Fibroblast of mammary gland (primary cell): ENCODE measurements at places on chromosomes 3 and 15.

DNA sequence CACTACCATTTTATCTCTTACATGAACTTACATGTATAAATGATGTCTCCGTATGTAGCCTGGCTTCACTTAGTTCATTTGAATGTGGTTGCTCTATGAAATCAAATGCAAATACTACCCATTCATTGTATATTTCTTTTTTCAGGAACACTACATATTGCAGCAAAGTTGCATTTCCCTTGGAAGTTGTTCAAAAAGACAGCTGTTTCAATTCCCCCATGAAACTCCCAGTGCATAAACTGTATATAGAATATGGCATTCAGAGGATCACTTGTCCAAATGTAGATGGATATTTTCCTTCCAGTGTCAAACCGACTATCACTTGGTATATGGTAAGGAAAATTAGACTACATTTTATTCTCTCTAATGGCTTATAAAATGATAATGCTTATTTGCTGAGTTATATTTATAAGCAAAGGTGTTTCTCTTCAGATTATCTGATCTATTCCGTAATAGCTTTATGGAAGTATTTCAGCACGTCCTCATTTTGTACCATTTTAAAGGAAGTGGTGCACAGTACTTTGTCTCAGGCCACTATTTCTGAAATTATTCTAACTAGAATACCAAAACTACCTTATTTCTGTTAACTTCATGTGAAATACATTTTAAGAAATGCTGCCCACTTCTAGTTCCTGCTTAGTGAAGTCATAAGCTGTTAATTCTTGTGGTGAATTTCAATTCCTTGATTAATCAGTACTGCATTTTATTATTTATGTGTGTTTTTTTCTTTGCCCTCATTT lies 95.1 kb downstream of the IL1RAP start:
- no peak for DNase-seq

DNA sequence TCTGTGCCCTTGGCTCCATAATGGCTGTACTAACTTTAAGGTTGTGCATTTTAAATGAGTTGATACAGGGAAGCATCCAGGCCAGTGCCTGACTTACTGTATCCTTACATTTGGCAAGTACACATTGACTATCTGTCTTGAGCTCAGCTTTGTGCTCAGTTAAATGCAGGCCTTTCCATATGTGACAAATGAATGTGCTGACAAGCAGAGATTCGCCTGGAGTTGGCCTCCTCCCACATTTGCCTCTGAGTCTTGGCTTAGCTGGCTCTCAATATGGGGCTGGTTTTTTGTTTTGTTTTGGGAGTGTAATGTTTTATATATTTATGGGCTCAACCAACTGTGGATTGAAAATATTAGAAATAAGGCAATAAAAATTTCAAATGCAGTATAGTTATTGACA lies 29.7 kb downstream of the TRIM71 start:
- no peak for DNase-seq

DNA sequence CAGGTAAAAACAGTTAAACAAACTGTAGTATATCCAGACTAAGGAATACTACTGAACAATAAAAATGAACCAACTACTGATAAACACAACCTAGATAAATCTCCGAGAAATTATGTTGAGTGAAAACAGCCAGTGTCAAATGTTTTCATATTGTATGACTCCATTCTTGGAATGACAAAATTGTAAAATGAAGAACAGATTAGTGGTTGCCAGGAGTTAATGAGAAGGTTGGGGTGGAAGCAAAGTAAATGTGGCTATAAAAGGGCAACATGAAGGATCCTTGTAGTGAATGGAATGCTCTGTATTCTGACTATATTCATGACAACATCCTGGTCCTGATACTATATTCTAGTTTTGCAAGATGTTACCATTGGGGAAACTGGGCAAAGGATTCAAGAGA lies 27.5 kb upstream of the ACKR4 start:
- DNase-seq = no peak

GRCh38 chr3:147380387-147380951 lies 25.9 kb downstream of the ZIC4 start:
- no peak for DNase-seq

- peak; percentile 28 for DNase-seq
These were observed 62.1 kb upstream of the SLC6A11 start for GRCh38 chr3:10753964-10754363.

DNA sequence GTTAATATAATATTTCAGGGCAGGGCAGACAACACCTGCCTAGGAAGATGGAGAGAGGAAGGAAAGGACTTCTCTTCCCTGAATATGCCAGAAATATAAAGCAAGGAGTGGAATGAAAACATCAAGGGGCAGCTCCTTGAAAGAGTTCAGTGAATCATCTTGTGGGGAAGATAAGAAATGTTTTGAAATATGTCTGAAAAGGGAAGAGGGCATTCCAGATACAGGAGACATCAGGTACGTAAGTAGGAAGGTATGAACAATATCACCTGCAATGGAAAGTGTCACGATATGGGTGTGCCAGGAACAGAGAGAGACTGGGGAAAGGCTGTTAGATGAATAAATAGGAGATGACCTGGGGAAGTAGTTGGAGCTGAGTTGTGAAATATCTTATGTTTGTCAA lies 75.8 kb upstream of the WDR72 start:
- no peak for DNase-seq

DNA sequence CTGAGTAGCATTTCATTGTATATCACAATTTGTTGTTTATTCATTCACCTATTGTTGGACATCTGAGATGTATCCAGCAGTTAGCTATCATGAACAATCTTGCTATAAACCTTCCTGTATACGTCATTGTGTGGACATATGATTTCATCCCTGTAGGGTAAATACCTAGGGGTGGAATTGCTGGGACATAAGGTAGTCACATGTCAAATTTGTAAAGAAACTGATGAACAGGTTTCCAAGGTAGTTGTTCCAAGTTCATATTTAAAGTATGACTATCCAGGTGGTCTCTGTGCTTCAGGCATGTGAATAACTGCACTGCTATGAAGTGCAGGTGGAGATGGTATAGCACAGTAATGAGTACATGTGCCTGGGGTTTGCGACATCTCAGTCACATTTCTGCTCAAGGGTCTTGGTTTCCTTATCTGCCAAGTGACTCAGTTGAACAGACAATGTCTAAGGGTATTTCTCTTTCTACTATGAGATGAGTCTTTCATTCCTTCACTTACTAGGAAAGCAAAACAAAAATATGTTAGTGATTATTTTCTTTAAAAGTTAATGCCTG lies 229.0 kb upstream of the HES1 start:
- DNase-seq = no peak

- DNase-seq = peak; percentile 3
These were observed 46.4 kb upstream of the CAPN7 start for GRCh38 chr3:15159501-15160136.

- no peak for DNase-seq
These were observed 62.9 kb upstream of the RAP2B start for GRCh38 chr3:153099131-153099530.

- no peak for DNase-seq
These were observed at the start of gene LHFPL4 for GRCh38 chr3:9553021-9553947. Gene LHFPL4 (minus strand): TSS chr3:9553822. CDS start chr3:9552679, 1,143 bp downstream.

GRCh38 chr3:152405915-152406802 lies 137.4 kb downstream of the MBNL1 start:
- DNase-seq = peak; percentile 96

GRCh38 chr3:186097317-186097662 lies 11.6 kb downstream of the ETV5 start:
- no peak for DNase-seq

GRCh38 chr3:100954199-100954935 lies 38.9 kb downstream of the ABI3BP start:
- DNase-seq = peak; percentile 66

DNA sequence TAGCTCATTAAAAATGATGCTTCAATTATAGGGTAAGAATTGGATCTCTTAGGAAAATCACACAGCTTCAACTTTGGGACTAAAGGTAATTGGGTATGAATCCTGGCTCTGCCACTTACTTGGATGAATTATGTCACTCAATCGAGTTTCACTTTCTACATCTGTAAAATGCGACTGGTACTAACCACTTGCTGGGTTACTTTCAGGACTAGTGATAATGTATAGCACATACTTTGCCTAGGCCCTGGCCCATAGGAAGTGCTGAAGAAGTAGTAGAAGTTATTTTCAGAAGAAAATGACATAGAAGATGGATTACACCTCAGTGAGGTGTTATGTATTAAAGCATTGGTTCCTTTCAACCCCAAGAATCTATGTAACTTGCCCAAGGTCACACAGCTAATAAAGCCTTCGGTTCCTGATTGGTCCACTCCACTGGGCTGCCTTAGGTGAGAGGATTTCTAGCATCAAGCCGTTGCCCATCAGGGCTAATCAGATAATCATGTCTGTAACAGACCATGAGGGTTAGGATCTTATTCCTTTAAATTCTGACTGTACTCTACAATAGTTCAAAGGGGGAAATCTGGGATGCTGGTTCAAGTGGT lies 29.4 kb upstream of the AP4E1 start:
- DNase-seq = no peak

- no peak for DNase-seq
These were observed 666 bp upstream of the FAM219B start for GRCh38 chr15:74907163-74907870.

- DNase-seq = peak; percentile 86
These were observed 14.2 kb downstream of the IQGAP1 start for GRCh38 chr15:90402223-90402622.

GRCh38 chr3:30655187-30655812 lies 48.9 kb downstream of the TGFBR2 start:
- DNase-seq = peak; percentile 41

GRCh38 chr15:62739082-62739481 lies 303.5 kb upstream of the TPM1 start:
- peak; percentile 78 for DNase-seq

GRCh38 chr3:66017591-66017990 lies 21.1 kb downstream of the MAGI1 start:
- DNase-seq = no peak

DNA sequence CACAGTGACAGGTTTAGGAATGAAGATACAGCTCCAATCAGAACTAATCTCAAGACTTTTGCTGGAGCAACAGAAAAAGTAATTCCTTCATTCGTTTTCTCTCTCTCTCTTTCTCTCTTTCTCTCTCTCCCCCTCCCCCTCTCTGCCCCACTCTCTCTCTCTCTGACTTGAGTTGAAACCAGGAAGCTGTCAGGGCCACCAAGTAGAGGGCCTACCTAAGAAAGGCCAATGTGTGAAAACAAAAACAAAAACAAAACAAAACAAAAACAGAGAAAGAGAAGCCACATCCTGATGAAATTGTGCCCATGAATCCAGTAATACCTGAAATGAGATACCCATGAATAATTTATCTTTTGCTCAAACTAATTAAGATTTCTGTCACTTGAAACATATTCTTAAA lies 72.9 kb downstream of the ATP8B4 start:
- no peak for DNase-seq

GRCh38 chr15:90594301-90594738 lies 64.6 kb downstream of the CRTC3 start:
- no peak for DNase-seq

- DNase-seq = no peak
These were observed 675.1 kb downstream of the NLGN1 start for GRCh38 chr3:174072675-174073074.

DNA sequence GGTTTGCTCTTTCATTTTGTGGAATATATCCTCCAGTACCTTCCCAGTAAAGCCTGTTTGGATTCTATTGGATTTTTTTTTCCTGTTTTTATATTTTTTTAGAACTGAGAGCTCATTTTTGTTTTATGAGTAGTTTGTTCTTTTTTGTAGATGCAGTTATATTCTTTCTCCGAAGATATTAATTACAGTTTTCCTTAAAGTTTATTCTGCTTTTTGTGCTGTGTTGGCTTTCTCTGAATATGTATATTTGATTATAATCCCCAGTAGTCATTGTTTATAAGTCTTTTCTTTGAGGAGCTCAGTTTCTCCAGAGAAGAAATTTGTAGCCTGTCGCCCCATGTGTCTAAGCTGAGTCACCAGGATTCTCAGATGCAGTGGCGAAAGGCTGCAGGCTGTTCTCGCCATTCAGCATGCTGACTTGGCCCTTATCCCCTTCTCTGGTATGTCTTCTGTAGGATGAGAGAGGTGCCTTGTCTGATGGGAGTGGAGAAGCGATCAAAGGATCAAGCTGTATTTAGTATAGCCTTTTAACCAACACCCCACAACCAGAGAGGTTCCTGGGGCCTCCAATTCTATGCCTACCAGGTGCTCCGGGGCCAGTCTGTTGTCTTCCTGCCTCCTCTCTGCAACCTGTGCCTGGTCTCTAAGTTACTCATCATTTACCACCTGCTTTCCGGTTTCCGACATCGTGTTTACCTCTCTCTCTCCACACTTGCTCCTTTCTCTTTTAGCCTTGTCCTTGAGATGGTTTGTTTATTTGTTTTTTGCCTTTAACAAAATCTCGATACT lies 31.7 kb upstream of the MFSD1 start:
- DNase-seq = peak; percentile 87

DNA sequence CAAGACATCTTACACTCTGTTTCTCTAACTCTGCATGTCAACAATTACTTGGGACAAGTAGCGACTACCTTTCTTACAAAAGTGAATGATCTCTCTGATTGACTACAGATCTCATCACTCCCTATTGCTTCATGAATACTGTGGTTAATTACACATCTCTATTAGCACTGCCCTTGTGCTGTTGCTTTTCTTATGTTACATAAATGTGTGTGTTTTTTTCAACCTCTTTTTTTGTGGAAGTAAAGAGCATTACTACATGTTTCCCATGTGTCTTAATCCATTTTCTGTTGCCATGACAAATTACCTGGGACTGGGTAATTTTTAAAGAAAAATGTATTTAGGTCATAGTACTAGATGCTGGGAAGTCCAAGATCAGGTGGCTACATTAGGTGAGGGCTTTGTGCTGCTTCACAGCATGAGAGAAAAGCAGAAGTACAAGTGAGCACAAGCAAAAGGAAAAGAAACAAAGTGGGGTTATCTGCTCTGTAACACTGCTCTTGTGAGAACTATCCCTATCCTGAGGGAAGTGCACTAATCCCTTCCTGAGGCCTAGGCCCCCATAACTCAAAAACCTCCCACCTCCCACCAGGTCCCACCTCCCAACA lies 298.2 kb upstream of the SATB1 start:
- no peak for DNase-seq

GRCh38 chr3:46406443-46406787 lies 451 bp downstream of the CCR5AS start:
- no peak for DNase-seq

DNA sequence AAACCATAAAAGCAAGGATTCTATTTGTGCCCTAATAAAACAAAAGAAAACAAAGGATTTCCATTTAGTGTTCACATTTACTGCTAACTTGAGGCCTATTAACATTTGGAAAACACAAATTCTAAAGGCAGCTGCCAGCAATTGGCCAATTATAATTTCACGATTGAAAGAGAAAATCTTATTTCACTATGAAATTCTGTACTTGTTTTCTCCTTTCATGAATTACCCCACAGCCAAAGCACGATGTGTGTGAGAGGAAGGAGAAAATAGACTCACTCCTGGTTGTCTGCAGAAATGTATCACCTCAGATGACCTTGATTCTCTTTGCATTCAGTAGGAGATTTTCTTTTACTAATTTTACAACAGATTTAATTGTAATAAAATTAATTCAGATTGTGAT lies 242.8 kb upstream of the GBE1 start:
- no peak for DNase-seq

GRCh38 chr15:90576711-90577389 lies 47.1 kb downstream of the CRTC3 start:
- no peak for DNase-seq

GRCh38 chr15:22904736-22905135 lies 66.3 kb downstream of the NIPA2 start:
- no peak for DNase-seq
